ENCODE measurements at places on chromosomes 5 and 9.

- H3K4me1 ChIP-seq: no peaks in the 10 kb centered on the region
- no peak overlapping the region for H3K4me3 ChIP-seq
- no peak for DNase-seq
- no peaks in the 10 kb centered on the region for H3K36me3 ChIP-seq
- H3K27ac ChIP-seq: no peak overlapping the region
These were observed 124.1 kb downstream of the JAKMIP2 start for GRCh38 chr5:147658293-147658932.

DNA sequence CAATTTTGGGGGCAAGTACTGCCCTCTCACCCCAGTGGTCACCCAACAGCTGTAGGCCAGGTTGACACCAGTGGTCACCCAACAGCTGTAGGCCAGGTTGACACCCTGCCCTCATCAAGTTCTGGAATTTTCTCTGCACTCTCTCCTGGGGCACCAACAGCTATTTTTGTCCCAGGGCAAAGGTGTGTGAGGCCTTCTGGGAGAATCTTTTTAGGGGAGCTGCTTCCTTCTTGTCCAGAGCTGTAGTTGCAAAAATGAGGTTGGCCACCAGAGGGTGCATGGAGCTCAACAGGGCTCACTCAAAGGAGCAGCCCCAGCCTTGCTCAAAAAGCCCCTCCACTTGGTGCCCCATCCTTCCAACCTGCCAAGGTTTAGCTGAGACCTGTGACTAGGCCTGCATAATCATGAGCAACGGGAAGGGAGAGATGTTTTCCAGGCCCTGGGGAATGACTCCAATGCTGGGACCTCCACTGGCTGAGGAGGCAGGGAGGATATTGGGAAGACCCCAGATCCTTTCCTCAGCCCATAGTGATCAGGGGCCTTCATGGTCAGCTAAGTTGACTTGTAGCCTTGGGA, 10.6 kb upstream of the P4HA2 start:
- no peaks in the 10 kb centered on the region for H3K36me3 ChIP-seq
- peak; percentile 82 for DNase-seq
- no peaks in the 10 kb centered on the region for H3K27me3 ChIP-seq
- H3K4me3 ChIP-seq: no peak overlapping the region
- H3K27ac ChIP-seq: no peak overlapping the region

DNA sequence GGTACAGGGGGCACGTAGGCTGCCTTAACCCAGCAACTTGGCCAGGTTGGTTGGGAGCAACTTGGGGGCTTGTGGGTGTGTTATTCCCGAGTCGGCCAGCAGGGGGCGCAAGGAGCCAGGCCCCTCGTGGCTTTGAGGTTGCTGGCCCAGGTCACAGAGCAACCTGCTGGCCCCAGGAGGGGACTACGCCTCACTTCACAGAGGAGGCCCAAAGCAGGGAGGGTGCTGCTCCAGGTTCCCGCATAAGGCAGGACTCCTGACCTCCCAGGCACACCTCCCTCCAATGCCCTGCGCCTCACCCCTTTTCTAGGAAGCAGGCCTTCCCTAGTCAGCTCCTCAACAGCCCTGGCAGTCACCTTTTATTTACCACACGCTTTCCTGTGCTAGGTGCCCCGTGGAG, 18.1 kb downstream of the KYAT1 start:
- no peaks in the 10 kb centered on the region for H3K27me3 ChIP-seq
- no peaks in the 10 kb centered on the region for H3K36me3 ChIP-seq

GRCh38 chr5:162567644-162568043, 500.1 kb downstream of the GABRG2 start:
- no peak overlapping the region for H3K4me3 ChIP-seq
- H3K27me3 ChIP-seq: no peaks in the 10 kb centered on the region
- no peaks in the 10 kb centered on the region for H3K36me3 ChIP-seq
- H3K27ac ChIP-seq: no peak overlapping the region

- no peak for DNase-seq
- no peak overlapping the region for H3K4me3 ChIP-seq
- no peaks in the 10 kb centered on the region for H3K36me3 ChIP-seq
- H3K27me3 ChIP-seq: no peaks in the 10 kb centered on the region
- no peak overlapping the region for H3K27ac ChIP-seq
These were observed 65.5 kb downstream of the UNC13B start for GRCh38 chr9:35227284-35227683.

DNA sequence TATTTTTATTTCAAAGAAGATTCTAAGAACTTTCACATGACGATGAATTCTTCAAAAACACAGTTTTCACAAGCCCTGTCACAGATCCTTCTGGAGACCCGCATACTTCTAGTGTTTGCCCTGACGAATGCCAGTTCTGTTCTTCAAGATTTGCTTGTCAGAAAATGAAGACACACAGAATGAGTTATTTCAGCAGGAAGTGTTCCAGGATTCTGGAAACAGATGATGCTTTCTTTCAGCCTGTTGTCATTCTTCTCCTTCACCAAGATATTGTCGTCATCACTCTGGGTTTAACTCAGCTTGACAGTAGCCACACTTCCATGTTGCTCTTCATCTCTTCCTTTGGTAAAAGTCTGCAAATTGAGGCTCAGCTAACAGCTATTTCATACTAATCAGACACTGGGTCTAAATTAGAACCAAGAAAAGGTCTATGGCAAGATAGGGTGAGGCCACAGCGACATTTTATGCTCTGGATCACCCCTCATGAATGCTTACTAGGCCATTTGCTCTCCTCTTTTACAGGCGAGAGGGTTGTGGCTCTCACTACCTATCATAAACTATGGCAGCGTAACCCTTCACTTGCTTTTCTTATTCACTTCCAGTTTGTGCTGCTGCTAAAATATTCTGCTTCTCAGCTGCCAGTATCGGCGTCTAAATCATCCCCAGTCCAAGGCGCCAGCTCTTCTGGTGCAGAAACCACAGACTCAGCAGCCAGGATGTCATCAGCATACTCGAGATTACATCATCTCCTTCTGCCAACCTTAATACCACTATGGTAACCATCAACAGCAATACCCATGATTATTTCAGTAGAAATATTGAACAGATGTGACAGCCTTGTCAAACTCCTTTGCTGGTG, 159.6 kb upstream of the TBCA start:
- H3K27ac ChIP-seq: no peak overlapping the region
- H3K36me3 ChIP-seq: no peaks in the 10 kb centered on the region
- no peak overlapping the region for H3K4me3 ChIP-seq
- peaks cover 8% of the 10 kb centered on the region for H3K27me3 ChIP-seq
- H3K4me1 ChIP-seq: no peaks in the 10 kb centered on the region
- DNase-seq: no peak

DNA sequence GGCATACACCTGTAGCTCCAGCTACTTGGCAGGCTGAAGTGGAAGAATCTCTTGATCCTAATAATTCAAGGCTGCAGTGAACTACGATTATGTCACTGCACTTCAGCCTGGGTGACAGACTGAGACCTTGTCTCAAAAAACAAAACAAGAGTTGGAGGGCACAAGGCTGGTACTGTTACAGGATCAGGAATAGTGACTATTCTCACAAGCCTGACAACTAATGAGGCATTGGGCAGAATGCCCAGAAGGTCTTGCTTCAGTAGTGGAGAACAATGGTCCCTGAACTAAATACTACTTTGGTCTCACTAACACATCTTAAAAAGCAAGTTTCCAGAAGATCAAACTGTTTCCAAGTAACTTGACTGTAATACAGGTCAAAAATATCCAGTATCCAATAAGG, 182.9 kb upstream of the RFX3 start:
- no peaks in the 10 kb centered on the region for H3K4me1 ChIP-seq
- DNase-seq: no peak
- no peak overlapping the region for H3K4me3 ChIP-seq
- no peaks in the 10 kb centered on the region for H3K36me3 ChIP-seq

GRCh38 chr9:479971-480350, 265.3 kb downstream of the DOCK8 start:
- DNase-seq: no peak
- H3K4me1 ChIP-seq: no peaks in the 10 kb centered on the region
- H3K27me3 ChIP-seq: no peaks in the 10 kb centered on the region
- no peak overlapping the region for H3K27ac ChIP-seq
- no peak overlapping the region for H3K4me3 ChIP-seq

- DNase-seq: no peak
- H3K4me3 ChIP-seq: no peak overlapping the region
- peaks cover 20% of the 10 kb centered on the region for H3K4me1 ChIP-seq
These were observed 2.2 kb upstream of the PRRT1B start for GRCh38 chr9:131543141-131543540.

GRCh38 chr9:14097666-14098415, 216.1 kb downstream of the NFIB start:
- H3K4me1 ChIP-seq: peaks cover 23% of the 10 kb centered on the region
- no peaks in the 10 kb centered on the region for H3K36me3 ChIP-seq
- DNase-seq: no peak

DNA sequence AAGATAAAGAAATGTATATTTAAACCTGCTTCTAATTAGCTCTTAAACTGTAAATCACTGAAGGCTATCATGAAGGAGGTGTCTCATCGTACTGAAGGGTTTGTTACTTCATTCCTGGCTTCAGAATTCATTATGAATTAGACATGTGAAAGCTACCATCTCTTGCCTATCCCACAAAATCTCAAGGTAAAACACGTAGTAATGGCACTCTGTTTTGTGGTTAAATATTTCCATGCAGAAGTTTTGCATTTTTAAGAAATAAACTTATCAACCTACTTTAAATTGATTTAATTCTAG, 490.7 kb upstream of the NUDT12 start:
- no peak overlapping the region for H3K4me3 ChIP-seq
- no peaks in the 10 kb centered on the region for H3K36me3 ChIP-seq
- H3K27me3 ChIP-seq: no peaks in the 10 kb centered on the region
- H3K27ac ChIP-seq: no peak overlapping the region
- no peak for DNase-seq

DNA sequence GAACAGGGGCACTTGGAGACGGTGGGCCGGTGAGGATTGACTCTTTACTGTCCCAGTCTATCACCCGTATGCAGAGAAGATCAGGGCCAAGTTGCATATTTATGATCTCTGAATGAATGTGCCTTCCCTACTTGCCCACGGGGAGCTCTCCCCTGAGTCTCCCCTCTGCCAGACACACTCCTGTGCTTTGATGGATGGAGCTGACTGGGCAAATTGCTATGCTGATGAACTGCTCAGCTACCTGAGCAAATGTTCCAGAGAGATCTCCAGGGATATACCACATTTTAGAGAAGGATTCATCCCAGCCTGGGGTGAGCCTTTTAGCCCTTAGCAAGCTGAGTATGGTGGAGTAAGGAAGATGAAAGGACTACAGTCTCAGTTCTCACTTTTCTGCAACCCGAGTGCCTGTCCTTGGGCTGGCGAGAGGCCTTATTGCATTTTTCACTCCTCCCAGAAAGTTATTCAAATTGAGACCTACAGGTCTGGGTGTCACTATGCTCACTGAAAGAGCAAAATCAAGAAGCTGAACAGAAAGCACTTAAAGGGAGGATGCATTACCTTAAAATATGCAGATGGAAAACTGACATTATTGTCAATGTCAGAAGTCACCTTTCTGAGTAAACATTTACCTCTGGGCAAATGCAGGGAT, 526.7 kb upstream of the WWC1 start:
- no peaks in the 10 kb centered on the region for H3K27me3 ChIP-seq
- no peak overlapping the region for H3K27ac ChIP-seq
- H3K36me3 ChIP-seq: no peaks in the 10 kb centered on the region
- DNase-seq: no peak
- no peaks in the 10 kb centered on the region for H3K4me1 ChIP-seq

DNA sequence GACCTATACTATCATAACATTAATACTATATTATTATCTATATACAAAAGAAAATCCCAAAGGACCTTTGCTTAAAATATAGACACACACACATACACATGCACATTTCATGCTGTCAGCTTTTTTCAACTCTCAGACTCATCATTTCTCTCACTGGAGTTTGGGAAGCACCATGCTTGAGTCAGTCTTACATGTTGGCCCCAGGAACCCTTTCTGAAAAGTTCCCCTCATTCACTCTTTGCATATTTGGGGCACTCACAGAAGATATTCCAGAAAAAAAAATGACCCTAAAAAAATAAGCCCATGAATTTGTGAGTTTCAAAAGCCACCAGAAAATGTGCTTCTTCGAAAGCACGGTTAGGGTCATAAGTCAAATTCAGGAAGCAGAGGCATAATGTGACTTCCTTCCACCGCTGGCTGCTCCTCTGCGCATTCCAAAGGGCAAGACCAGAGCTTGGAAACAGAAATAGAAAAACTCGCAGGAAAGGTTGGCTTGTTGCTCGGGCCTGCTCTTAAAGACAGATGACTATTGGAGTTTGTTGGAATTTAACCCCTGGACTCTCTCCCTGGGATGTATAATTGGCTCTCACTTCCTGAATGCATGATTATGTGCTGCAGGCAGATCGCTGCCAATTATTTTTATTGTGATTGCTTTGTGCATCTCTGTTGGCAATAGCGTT, 129.7 kb upstream of the IQGAP2 start:
- DNase-seq: no peak
- H3K27ac ChIP-seq: no peak overlapping the region
- H3K27me3 ChIP-seq: no peaks in the 10 kb centered on the region
- H3K4me3 ChIP-seq: no peak overlapping the region

DNA sequence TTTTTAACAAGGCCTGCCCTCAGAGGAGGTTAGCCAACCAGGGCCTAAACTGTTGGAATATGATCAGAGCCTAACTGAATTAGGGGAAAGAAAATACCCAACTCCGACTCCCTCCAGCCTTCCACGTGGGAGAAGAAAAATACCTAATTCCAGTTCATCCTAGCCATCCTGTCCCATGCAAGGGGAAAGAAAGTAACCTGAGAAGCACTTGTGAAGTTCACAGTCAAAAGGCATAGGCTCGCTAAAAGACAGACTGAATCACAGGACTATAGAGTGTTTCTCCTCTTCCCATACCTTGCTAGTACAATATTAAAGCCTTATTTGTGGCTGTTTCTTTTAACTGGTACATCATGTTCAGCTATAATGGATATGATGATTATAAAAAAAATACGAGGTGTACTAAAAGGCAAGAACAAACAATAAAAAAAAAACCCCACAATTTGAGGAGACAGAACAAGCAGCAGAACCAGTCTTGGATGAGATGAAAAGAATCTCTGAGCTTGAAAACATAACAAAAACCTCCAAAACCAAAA, 18.0 kb upstream of the ATP10B start:
- H3K27ac ChIP-seq: no peak overlapping the region
- no peaks in the 10 kb centered on the region for H3K36me3 ChIP-seq
- no peaks in the 10 kb centered on the region for H3K4me1 ChIP-seq
- no peak overlapping the region for H3K4me3 ChIP-seq

DNA sequence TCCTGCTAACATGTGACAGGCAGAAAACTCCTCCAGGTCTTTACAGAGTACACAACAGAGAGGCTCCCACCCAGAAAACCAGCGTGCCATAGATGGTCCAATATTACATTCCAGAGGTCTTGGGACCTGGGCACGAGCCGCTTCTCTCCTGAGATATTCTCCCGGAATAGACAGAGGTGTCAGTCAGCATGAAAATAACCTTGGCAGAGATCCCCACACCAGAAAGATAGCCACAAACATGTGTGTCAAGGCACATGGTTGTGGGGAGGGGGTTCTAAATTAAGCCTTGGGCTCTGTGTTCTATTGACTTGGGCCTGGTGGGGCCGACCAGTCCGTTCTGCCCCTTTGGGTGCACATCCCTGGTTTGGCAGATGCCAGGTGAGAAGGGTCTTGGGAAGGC, 78.4 kb downstream of the BOD1 start:
- H3K4me3 ChIP-seq: no peak overlapping the region
- H3K4me1 ChIP-seq: no peaks in the 10 kb centered on the region
- H3K27me3 ChIP-seq: peaks cover 5% of the 10 kb centered on the region
- H3K36me3 ChIP-seq: no peaks in the 10 kb centered on the region
